Thoracic aorta (tissue), 2 donors: ENCODE measurements at places on chromosomes 4 and X. TPM values are rescaled to one million over a fixed set of nuclear protein-coding genes. Genes with fewer than 3 reads are reported as not detected.
A peak's percentile ranks its signal among the peaks of the same experiment; 100 is the strongest.

GRCh38 chr4:112704991-112705845, 68.3 kb downstream of the LARP7 start:
- peak; percentile 3 for DNase-seq
- H3K4me1 ChIP-seq, result peaks cover 2% of the 10 kb centered on the region
- no peaks in the 10 kb centered on the region for H3K27me3 ChIP-seq
- H3K36me3 ChIP-seq, result no peaks in the 10 kb centered on the region
- H3K27ac ChIP-seq, result no peak overlapping the region
- H3K4me3 ChIP-seq, result peak overlapping the region; percentile 79

DNA sequence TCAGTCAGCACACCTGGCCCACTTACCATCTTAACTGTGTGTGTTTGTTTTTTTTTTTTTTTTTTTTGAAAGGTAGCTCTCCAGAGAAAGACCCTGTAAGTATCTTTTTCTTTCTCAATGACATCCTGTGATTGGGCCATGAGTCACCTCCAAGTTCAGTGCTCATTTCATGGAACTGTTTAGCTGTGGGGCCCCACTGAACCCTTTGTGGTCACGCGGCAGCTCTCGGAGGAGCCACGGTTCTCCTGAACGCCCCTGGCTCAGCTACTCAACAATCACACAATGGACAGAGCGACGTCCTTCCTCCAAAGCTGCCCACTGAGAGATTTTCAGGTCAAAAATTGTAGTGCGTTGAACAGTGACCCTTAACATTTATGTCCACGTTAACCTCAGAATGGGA, 14.2 kb upstream of the IL3RA start:
- H3K4me3 ChIP-seq, result no peak overlapping the region
- no peak for DNase-seq
- no peak overlapping the region for H3K27ac ChIP-seq

The FRMD7 gene
- 0.27 TPM for total RNA-seq

The FAM47A gene
- total RNA-seq, result not detected

DNA sequence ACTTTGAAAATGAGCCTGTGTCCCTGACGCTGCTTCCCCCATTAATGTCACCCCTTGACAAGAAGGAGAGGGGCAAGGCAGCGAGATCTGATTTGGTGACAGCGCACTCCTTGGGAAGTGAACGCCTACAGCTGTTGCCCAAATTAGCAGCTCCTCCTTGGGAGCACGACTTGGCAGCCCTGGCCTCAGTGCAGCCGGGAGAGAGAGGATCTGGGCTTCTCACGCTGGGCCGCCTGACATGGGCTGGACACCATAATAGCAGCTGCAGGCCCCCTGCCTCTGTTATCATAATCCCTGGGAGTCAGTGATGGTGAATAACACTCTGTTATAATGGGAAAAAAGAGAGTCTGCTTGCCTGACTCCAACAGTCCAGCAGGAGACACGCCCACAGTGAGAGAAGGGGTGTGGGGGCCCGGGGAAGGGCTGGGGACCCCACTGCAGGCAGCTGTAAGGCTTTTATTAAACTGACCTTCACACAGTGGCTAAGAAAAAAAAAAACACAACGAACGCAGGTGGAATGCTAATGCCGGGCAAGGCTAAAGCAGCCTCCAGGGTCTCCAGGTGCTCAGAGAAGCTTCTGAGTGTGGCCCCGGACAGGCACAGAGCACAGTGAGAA, 73.3 kb downstream of the PSAPL1 start:
- no peaks in the 10 kb centered on the region for H3K27me3 ChIP-seq
- H3K4me3 ChIP-seq, result no peak overlapping the region
- H3K4me1 ChIP-seq, result no peaks in the 10 kb centered on the region
- no peak for DNase-seq
- H3K27ac ChIP-seq, result no peak overlapping the region

- H3K36me3 ChIP-seq, result no peaks in the 10 kb centered on the region
- no peak overlapping the region for H3K4me3 ChIP-seq
- no peaks in the 10 kb centered on the region for H3K27me3 ChIP-seq
- H3K4me1 ChIP-seq, result no peaks in the 10 kb centered on the region
- no peak overlapping the region for H3K27ac ChIP-seq
- DNase-seq, result no peak
Observed at GRCh38 chr4:134546279-134546678, 344.7 kb upstream of the PABPC4L start.

The HGFAC gene
- total RNA-seq, result 0.95 TPM

The GABRG1 gene
- not detected for total RNA-seq

The PDZD4 gene
- 4.4 TPM for total RNA-seq

DNA sequence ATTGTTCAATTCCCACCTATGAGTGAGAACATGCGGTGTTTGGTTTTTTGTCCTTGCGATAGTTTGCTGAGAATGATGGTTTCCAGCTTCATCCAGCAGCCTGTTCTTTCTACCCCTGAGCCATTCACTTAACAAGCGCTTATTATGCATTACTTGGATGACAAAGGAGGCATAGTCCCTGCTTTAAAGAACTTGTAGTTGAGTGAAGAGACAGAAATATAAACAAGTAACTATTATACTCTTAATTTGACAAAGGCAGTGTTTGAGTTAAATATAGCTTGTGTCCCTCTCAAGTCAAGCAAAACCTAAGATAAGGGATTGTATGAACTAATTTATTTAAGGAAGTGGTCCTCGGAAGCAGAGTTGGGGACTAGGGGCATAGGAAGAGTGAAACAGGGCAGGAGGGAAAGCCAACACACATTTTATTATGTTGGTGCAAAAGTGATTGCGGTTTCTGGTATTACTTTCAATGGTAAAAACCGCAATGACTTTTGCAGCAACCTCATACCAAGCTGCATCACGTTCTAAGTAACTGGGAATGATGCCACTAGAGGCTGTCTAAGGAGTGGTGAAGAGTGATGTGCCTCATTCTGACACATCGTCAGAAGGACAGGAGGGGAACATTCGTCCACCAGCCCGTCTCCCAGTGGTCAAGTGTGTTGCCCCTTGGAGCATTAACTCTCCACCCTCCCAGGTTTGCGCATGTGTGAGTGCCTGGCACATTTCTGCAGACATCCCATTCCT, 41.8 kb downstream of the QDPR start:
- H3K36me3 ChIP-seq, result no peaks in the 10 kb centered on the region
- no peak for DNase-seq
- H3K27ac ChIP-seq, result no peak overlapping the region
- no peaks in the 10 kb centered on the region for H3K27me3 ChIP-seq
- no peak overlapping the region for H3K4me3 ChIP-seq

DNA sequence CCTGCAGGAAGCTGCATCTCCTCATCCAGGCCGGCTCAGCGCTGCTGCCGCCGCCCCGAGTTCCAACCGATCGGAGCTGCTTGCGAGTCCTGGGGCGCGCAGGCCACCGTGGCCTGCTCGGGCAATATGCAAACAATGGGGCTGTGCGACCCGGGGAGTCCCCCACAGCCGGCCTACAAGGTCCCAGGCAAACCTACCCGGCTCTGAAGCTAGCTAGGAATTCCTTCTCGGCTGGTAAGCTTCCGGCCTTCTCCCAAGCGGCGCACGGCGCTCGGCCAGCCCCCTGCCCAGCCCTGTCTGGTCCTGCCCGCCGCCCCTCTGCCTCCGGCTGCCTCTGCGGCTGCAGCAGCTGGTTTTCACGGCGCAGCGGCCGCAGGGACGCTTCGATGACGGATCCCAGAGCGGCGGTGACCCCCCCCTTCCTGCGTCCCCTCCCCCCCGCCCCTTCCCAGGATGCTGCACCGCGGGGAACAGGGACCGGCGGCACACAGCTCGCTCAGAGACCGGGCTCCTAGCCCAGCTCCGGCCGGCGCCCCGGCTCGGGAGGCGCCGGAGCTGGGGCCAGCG, 59.4 kb downstream of the TSC22D3 start:
- no peak for DNase-seq
- H3K36me3 ChIP-seq, result peaks cover 22% of the 10 kb centered on the region
- peaks cover 12% of the 10 kb centered on the region for H3K4me1 ChIP-seq
- peak overlapping the region; percentile 91 for H3K4me3 ChIP-seq
- H3K27ac ChIP-seq, result peak overlapping the region; percentile 98
- no peaks in the 10 kb centered on the region for H3K27me3 ChIP-seq

GRCh38 chrX:103017542-103017941, 46.4 kb downstream of the BEX1 start:
- no peaks in the 10 kb centered on the region for H3K36me3 ChIP-seq
- DNase-seq, result no peak
- H3K27ac ChIP-seq, result no peak overlapping the region
- no peaks in the 10 kb centered on the region for H3K4me1 ChIP-seq
- no peaks in the 10 kb centered on the region for H3K27me3 ChIP-seq
- H3K4me3 ChIP-seq, result no peak overlapping the region

The YTHDC1 gene
- total RNA-seq, result 89.9 TPM

DNA sequence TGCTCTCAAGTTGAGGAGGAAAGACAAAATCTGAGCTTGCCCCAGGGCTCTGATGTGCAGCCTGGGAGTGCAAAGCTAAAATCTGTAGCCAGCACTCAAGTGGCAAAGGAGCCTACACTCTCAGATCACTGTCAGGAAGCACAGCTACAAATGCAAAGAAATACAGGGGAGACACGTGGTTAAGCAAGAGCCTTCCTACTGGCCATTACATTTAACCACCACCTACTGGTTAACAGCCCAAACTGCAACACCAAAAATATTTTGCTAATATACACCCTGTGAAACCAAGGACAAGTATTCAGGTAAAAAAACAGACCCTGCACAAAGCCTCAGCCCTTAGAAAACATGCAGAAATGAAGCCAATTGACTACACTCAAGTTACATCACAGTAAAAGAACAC, 170.4 kb upstream of the FGF16 start:
- H3K27me3 ChIP-seq, result no peaks in the 10 kb centered on the region
- no peak overlapping the region for H3K27ac ChIP-seq
- H3K36me3 ChIP-seq, result no peaks in the 10 kb centered on the region
- DNase-seq, result no peak
- H3K4me1 ChIP-seq, result no peaks in the 10 kb centered on the region
- no peak overlapping the region for H3K4me3 ChIP-seq
